ENCODE measurements at places on chromosomes 6 and 20.

GRCh38 chr6:140677781-140678528, 1303.5 kb upstream of the CITED2 start:
- DNase-seq: no peak

- DNase-seq: no peak
Observed at GRCh38 chr20:51312480-51312783, 230.1 kb downstream of the NFATC2 start.

DNA sequence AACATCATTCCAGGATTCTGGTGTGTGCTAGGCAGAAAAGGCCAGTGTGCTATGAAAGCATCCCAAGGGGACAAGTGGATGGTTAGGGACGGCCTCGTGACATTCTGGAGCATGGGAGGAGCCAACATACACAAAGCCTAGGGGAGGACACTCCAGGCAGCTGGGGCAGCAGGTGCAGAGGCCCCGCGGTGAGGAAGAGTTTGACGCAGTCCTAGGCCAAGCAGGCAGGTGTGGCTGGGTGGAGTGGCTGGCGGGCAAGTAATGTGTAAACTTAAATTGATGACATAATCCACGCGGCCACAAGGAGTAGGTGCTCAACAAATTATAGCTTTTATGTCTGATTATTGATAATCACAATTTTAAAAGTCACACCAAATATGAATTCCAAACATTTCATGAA, 93.6 kb downstream of the TMEM242 start:
- no peak for DNase-seq

- no peak for DNase-seq
Observed at GRCh38 chr6:97100696-97101095, 176.2 kb downstream of the KLHL32 start.

GRCh38 chr20:41047279-41047974, 18.8 kb downstream of the TOP1 start:
- no peak for DNase-seq

DNA sequence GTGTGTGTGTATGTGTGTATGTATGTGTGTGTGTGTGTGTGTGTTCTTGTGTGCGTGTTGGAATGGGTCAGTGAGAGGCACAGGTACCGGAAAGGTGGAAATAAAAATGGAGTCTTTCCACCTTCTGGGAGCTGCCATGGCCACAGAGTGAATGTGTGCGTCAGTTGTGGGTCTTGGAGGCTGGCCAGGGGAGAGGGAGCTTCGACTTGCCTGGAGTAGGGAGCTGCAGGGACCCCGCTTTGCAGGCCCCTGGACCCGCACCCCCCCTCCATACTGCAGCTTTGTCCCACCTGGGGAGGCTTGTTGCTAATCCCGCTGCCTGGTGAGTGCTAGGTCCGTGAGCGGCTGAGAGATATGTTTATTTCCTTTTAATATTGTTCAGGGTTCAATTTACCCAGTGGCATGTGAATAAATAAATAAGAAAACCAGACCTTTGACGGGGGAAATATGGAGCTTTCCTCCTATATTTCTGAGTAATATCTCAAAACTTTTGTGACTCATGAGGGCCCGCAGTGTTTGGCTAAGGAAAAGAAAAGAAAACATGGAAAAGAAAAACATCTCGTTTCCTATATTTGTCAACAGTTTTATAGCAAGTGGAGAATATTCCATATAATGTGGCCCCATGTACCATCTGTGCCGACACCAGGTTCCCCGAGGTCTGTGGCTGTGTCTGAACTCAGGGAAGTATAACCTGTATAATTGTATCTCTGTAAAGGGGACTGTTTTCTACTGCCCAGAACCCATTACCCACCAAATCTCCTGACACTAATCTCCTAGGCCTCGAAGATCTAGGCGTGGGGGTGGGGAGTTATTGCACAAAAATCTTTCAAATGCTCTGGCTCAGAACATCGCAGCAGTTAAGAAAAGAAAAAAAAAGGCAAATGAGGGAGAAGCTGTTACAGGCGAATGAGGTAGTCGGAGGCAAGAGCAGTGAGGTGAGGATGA, 24.6 kb upstream of the CCDC167 start:
- no peak for DNase-seq

DNA sequence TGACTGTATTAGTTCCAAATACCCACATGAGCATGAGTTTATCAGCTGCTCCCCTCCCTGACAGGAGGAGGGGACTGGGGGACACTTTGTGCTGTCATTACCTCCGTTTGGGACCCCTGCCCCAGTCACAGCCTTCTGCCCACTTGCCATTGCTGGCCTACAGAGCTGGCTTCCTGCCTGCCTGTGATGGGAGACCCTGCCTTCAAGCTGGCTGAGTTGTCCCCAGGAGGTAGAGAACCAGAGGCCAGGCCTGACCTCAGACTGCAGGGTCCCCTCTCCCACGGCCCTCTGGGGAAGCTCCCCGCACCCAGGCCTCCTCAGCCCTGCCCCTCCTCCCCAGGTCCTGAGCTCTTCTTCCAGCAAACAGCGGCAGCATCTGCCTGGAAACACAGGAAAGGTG, 105.5 kb downstream of the JPH2 start:
- no peak for DNase-seq

- DNase-seq: no peak
Observed at GRCh38 chr6:80179695-80180094, 73.2 kb downstream of the BCKDHB start.

DNA sequence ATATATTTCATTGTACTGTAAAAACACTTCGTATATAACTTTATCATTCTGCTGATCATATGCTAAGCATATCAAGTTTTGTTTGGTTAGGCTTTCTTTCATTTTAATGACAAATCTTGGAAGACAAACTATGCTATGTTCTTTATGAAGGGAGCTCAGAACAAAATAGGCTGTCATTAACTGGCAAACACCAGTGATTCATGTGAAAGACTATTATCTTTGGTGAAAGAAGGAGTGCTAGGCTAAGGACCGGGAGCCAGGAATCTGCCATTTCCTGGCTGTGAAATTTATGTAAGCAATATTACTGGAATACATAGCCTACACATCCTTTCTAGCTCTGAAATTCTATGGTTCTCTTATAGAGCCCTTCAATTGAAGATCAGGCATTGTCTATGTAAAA, 136.2 kb upstream of the CCN2 start:
- DNase-seq: peak; percentile 87

All from fibroblast of skin of abdomen (primary cell).